ENCODE measurements at places on chromosomes 11 and 22. TPM values are rescaled to one million over a fixed set of nuclear protein-coding genes. Genes with fewer than 3 reads are reported as not detected.

CCDC73 gene
- not detected for total RNA-seq

- H3K4me3 ChIP-seq: no peak overlapping the region
- no peak for DNase-seq
- H3K27me3 ChIP-seq: no peaks in the 10 kb centered on the region
- peaks cover 66% of the 10 kb centered on the region for H3K36me3 ChIP-seq
- peaks cover 30% of the 10 kb centered on the region for H3K4me1 ChIP-seq
Measured at GRCh38 chr22:24402460-24403192, 24.8 kb upstream of the ADORA2A start.

GAS2L1 gene
- 35.8 TPM for total RNA-seq

- H3K36me3 ChIP-seq: no peaks in the 10 kb centered on the region
- peaks cover 45% of the 10 kb centered on the region for H3K4me1 ChIP-seq
- no peak for DNase-seq
- H3K27me3 ChIP-seq: no peaks in the 10 kb centered on the region
- H3K27ac ChIP-seq: peak overlapping the region; percentile 90
- H3K4me3 ChIP-seq: peak overlapping the region; percentile 80
Measured at GRCh38 chr22:26588729-26589366, 1.1 kb downstream of the TPST2 start.

- peaks cover 54% of the 10 kb centered on the region for H3K36me3 ChIP-seq
- no peak overlapping the region for H3K4me3 ChIP-seq
- no peak overlapping the region for H3K27ac ChIP-seq
- H3K4me1 ChIP-seq: peaks cover 49% of the 10 kb centered on the region
- no peaks in the 10 kb centered on the region for H3K27me3 ChIP-seq
Measured at GRCh38 chr11:66636411-66636810, 2.1 kb upstream of the RBM4 start.

SPECC1L gene
- 28.2 TPM for total RNA-seq

GRCh38 chr11:79501707-79502106 lies 60.9 kb upstream of the TENM4 start:
- H3K4me3 ChIP-seq: no peak overlapping the region
- H3K4me1 ChIP-seq: no peaks in the 10 kb centered on the region
- no peaks in the 10 kb centered on the region for H3K27me3 ChIP-seq
- no peak for DNase-seq
- no peaks in the 10 kb centered on the region for H3K36me3 ChIP-seq
- H3K27ac ChIP-seq: no peak overlapping the region

LINC01488 gene
- total RNA-seq: not detected

DNA sequence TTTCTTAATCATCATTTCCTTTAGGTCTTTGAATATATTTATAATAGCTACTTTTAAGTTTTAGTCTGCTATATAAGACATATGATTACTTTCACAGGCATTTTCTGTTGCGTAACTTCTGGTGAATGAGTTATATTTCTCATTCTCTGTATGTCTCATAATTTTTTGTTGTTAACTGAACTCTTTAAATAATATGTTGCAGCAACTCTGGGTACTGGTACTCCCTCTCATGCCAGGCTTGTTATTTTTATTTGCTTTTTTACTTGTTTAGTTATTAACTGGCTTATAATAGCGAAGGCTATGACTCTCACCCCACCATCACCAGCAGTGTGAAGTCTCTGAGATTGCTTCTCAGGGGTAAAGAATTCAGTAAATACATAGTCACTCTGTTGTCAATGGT lies 524.2 kb upstream of the CHORDC1 start:
- DNase-seq: no peak
- H3K36me3 ChIP-seq: no peaks in the 10 kb centered on the region
- H3K27ac ChIP-seq: no peak overlapping the region
- H3K27me3 ChIP-seq: no peaks in the 10 kb centered on the region
- H3K4me1 ChIP-seq: no peaks in the 10 kb centered on the region

All from esophagus squamous epithelium (tissue), 5 donors.